ENCODE measurements at places on chromosomes 12 and 14.

DNA sequence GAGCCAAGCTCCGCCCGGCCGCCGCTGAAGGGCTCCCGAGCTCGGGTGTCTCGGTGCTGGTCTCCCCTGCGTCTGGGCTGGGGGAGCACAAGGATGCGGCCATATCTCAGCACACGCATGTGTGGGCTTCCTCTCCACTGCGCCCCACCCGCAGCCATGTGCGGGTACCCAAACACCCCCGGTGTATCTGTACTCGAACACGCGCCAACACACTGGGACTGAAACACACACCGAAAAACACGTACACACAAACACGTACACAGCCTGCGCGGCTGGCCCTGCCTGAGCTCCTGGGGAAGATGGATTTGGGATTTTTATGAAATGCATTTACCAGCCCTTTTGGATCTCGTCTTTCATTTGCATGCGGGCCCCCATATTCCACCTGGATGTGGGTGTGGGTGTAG lies 897 bp upstream of the TBX3 start:
- DNase-seq = no peak
- H3K27me3 ChIP-seq = peaks cover 20% of the 10 kb centered on the region
- H3K4me1 ChIP-seq = peaks cover 11% of the 10 kb centered on the region

DNA sequence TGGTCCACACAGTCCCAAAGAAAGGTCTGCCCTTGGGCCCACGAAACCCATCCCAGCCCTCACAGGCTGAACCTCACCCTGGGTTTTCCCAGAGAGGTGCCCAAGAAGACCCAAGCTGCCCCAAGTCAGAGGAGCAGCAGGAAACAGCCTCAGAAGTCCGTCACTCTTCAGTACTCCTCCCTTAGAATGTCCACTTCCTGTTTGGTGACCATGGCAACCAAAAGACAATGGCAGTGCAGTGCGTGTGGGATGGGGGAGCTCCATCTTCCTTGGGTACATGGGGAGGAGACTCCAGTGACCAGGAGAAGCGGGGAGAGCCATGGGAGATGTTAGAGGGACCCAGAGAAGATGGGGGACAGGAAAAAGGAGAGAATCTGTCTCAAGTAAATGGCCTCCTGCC lies 11.3 kb downstream of the SELPLG start:
- no peak overlapping the region for H3K4me3 ChIP-seq
- no peaks in the 10 kb centered on the region for H3K27me3 ChIP-seq
- H3K27ac ChIP-seq = no peak overlapping the region
- no peaks in the 10 kb centered on the region for H3K36me3 ChIP-seq
- no peak for DNase-seq

DNA sequence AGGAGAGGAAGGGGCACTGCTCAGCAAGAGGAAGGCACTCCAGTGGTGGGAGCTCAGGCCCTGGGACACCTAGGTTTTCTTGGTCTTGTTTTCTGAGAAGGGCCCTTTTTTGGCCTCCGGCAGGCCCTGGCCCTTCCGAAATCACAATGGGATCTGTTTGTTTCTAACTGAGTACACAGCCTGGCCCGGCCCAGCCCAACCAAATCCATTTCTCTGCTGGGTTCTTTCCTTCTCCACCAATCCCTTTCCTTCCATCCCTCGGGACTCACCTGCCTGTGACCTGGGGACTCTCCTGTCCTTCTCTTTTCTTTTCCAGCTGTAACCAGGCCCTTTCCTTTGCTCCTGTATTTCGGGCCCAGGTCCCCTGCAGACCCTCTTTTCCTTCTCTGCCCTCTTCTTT lies 18.6 kb downstream of the TEAD4 start:
- H3K4me3 ChIP-seq = no peak overlapping the region
- no peaks in the 10 kb centered on the region for H3K27me3 ChIP-seq
- no peaks in the 10 kb centered on the region for H3K36me3 ChIP-seq
- no peak overlapping the region for H3K27ac ChIP-seq
- H3K4me1 ChIP-seq = peaks cover 7% of the 10 kb centered on the region
- no peak for DNase-seq

DNA sequence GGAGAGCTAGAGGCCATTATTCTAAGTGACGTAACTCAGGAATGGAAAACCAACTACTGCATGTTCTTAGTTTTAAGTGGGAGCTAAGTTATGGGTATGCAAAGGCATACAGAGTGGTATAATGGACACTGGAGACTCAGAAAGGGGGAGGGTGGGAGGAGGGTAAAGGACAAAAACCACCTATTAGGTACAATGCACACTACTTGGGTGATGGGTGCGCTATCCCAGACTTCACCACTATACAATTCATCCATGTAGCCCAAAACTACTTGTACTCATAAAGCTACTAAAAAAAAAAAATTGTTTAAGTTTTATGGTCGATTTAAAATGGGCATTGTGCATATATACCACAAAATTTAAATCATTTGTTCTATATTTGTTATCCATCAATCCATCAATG lies 24.3 kb downstream of the SLC41A2 start:
- H3K4me3 ChIP-seq = no peak overlapping the region
- H3K36me3 ChIP-seq = no peaks in the 10 kb centered on the region
- peaks cover 43% of the 10 kb centered on the region for H3K4me1 ChIP-seq
- no peaks in the 10 kb centered on the region for H3K27me3 ChIP-seq

DNA sequence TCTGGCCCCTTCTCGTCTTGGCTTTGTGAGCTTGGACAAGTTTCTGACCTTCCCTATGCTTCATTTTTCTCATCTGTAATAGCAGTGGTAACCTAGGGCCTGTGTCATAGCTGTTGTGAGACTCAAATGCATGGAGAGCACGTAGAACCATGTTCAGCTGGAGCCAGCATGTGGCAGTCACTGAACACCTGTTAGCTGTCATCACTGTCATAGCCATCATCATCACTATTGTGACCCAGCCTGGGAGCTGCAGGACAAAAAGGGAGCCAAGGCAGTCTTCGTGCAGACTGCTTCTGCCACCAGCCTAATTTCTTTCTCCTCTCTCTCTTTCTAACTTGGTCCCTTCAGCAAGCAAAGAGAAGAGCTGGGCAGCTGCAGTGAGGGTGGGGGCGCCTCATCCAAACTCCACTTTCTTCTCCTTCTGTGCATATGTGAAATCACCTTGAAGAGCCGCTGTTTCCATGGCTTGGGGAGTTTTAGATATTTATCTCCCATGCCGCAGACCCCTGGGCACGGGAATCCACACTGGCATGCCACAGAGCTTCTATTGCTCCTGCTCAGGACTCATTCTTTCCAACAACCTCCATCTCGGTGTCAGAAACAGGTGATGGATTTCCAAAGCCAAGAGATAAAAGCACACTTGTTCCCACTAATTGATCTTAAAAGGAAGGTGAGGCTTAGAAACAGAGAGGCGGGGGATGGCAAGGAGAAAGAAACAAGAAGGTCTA lies 87.0 kb downstream of the SRRM4 start:
- no peaks in the 10 kb centered on the region for H3K36me3 ChIP-seq
- H3K27ac ChIP-seq = no peak overlapping the region
- H3K4me1 ChIP-seq = no peaks in the 10 kb centered on the region
- no peaks in the 10 kb centered on the region for H3K27me3 ChIP-seq
- no peak overlapping the region for H3K4me3 ChIP-seq
- DNase-seq = no peak

GRCh38 chr12:124120739-124121138 lies 147.7 kb downstream of the ZNF664 start:
- no peak for DNase-seq
- H3K27me3 ChIP-seq = no peaks in the 10 kb centered on the region
- H3K36me3 ChIP-seq = no peaks in the 10 kb centered on the region
- H3K4me3 ChIP-seq = no peak overlapping the region

DNA sequence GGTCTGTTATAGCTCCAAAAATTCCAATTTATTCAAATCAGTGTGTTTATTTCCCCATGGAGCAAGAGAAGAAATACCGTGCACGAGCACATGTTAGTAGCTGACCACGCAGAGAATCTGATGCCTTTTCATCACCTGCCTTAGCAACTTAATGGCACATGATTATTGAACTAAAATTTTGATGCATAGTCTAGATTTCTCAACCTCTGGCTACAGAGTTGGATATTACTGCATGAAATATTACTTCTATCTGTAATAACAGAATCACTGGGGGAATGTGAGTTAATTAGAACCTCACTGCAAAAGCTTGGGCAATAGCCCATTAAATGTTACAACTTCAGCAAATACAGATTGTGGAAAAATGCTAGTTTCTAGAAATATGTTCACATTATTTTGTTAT lies 335.8 kb downstream of the FLRT2 start:
- H3K36me3 ChIP-seq = no peaks in the 10 kb centered on the region
- H3K27ac ChIP-seq = no peak overlapping the region
- H3K4me3 ChIP-seq = no peak overlapping the region
- no peaks in the 10 kb centered on the region for H3K27me3 ChIP-seq
- no peak for DNase-seq
- no peaks in the 10 kb centered on the region for H3K4me1 ChIP-seq

DNA sequence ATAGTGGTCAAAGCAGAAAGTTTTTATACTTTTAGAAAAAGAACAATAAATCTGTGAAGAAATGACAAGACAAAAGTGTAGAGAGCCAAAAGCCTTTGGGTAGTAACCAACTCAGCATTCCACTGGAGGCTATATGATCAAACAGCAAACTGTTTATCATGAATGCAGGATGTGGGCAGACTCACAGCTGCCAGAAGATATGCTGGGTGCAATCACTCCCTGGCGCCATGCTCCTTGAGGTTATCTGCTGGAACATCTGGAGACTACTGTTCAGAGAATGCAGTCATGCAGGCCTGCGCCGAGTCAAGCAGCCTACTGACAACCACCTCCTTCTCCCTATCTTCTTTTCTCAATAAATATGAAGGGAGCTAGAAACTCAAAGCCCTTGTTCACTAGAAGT lies 49.0 kb upstream of the SLC8A3 start:
- DNase-seq = no peak
- H3K4me1 ChIP-seq = no peaks in the 10 kb centered on the region
- H3K4me3 ChIP-seq = no peak overlapping the region
- no peak overlapping the region for H3K27ac ChIP-seq
- no peaks in the 10 kb centered on the region for H3K36me3 ChIP-seq

Measured in thoracic aorta (tissue), 2 donors.